ENCODE measurements at places on chromosomes 2 and 18.

GRCh38 chr18:64409511-64409910, 260.6 kb upstream of the LINC00305 start:
- no peak for DNase-seq

- no peak for DNase-seq
Measured at GRCh38 chr18:49834258-49834657, 20.9 kb upstream of the ACAA2 start.

DNA sequence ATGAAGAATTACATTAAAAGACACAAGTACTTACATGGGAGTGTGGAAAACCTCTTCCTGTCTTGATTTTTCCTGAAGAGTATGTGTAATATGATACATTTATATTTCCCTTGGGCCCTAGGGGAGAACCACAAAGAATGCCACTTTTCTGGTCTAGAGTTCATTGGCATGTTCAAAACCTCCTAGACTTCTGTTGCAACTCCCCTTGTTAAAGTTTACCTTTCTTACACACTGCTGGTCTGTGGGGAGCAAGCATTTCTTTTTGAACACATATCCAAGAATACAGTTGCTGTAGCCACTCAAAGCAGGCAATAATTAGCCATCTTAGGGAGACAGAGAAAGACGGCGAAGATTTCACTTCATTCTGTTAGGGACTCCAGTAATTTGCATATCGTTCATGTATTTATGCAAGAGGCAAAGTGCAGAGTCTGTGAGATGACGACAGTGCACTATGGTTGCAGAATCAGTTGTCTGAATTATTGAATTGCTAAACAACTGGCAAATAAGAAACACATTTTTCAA, 103.5 kb downstream of the NOL4 start:
- DNase-seq: no peak

DNA sequence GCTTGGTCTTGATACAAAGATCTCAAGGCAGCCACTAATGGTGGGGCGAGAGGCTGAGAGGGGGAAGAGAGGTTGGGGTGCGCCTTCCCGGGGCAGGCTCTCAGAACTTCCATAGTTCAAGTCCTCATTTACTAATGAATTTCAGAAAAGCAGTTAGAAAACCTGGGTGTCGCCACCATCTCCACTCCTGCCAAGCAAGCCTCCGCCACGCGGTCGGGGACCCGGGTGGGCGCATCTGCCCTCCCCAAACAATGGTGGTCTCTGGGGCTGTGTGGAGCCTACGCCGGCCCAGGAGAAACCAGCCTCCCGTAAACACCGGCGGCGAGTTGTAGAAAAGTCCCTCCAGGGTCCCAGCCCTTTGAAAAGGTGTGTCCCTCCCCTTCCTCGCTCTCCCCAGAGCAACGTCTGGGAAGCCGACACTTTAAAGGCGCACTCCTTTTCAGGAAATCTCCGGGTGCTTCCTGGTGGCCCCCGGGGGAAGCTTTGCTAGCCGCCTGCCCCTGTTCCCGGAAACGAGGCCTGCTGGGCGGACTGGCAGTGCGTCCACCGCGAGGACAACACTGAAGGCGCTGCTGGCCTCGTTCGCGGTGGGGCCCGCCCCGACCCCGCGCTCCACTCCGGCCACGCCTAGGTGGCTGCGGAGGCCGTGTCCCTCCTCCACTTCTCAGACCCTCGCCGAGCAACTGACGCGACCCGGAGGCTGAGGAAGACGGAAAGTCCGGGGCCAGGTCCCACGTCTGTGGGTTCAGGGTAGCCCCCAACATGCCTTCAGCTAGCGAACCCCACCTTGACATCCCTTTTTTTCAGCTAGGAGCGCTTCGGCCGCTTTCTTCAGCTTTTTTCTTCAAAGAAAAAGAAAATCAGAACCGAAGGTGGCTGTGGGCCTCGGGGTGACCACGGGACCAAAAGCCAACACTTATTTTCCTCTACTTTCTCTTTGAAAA, 16.8 kb downstream of the EVX2 start:
- no peak for DNase-seq

DNA sequence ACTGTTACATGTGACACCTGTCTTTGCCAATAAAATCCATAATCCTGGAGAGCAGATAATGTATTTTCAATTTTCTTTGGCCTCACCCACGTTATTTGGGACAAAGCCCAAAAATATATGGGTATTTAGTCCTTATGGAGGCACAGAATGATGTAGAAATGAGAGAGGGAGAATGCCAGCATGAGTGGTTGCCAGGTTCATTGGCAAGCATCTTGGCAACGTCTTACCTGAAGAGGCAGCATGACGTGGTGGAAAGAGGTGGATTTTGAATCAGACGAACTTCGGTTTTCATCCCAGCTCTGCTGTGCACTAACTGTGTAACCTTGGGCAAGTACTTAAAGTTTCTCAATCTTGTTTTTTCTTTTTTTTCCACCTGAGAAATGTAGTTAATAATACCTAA, 969.6 kb upstream of the PIK3C3 start:
- no peak for DNase-seq

GRCh38 chr2:70984576-70985282, 6.3 kb downstream of the ANKRD53 start:
- peak; percentile 90 for DNase-seq

DNA sequence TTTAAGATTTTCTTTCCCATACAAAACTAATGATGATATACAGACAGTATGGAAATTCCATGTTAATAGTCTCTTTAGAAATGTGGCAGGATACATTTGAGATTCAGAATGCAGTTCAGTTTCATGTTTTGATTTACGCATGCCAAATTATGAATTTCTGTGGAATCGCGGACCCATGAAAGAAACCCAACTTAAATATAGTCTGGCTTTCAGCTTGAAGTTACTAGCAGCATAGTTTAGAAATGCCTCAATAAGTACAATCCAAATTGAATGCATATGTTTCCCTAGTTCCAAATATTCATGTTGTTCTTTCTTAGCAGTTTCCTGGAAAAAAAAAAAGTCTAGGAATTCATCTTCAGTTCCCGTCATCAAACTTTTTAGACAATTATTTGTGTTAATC, 164.1 kb upstream of the RASGRP3 start:
- no peak for DNase-seq

DNA sequence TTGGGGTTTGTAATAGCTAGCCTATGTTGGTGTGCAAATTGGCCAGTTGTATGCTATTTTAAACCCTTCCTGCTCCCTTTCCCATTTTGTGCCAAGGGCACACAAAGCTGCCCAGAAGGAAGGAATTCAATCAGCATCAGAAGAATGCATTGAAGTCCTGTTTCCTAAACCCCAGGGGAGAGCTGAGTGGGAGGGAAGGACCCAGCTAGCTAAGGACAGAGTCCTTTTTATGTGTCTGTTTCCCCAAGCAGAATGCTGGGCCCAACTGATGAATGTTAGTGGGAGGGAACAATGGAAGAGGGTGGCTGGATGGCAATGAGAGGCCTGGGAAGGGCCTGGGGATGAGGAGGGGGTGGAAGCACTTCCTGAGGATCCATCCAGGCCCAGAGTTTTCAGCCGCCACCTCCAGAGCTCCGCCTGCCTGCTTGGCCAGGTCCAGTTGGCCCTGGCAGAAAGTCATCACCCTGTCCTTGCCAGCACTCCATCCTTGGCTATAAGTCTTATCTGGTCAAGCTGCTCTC, 32.7 kb downstream of the MEX3C start:
- no peak for DNase-seq

DNA sequence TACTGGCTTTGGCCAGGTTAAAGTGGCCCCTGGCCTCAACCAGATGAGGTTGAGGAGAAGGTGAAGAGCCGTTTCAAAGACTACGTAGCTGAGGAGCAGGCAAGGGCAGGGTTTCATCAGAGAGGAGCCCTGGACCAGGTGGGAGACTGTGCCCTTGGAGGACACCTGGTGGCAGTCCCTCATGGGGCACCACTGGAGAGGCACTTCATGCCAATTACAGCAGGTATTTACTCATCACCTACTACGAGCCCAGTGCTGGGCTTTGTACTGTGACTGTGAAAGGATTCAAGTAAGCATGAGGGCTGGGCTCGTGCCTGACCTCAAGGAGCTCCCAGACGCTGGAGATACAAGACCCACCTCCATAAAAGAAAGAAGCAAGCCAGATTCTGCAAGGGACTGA, 37.6 kb downstream of the SMAD7 start:
- peak; percentile 64 for DNase-seq

- no peak for DNase-seq
Measured at GRCh38 chr18:63564561-63564960, 22.4 kb downstream of the SERPINB12 start.

DNA sequence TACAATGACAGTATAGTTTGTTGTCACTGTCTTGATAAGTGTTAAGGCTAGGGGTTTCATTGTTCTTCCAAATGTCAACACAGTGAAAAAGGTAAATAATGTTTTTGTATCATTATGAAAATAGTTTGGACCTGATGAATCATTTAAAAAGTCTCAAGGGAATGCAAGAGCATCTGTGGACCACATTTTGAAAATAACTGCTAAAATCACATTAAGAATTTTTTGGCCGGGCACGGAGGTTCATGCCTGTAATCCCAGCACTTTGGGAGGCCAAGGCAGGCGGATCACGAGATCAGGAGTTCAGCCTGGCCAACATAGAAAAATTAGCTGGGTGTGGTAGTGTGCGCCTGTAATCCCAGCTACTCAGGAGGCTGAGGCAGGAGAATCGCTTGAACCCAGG, 10.3 kb downstream of the SCN1A start:
- DNase-seq: no peak

DNA sequence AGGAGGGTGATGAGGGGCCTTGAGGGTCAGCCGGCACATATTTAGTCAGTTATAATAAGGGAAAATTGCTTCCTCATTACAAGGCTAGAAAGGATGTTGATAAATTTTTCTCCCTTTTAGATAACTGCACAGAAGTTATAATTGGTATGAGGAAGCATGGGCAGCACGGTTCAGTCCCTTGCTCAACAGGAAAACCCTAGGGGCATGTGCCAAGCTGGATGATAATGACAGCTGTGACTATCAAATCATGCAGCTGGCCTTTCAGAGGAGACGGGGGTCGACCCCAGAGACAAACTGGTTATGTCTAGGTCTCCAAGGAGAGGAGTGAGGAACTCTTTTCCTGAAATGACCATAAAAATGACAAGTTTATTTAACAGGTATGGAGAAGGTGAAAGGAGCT, 448.1 kb upstream of the VRK2 start:
- DNase-seq: no peak

DNA sequence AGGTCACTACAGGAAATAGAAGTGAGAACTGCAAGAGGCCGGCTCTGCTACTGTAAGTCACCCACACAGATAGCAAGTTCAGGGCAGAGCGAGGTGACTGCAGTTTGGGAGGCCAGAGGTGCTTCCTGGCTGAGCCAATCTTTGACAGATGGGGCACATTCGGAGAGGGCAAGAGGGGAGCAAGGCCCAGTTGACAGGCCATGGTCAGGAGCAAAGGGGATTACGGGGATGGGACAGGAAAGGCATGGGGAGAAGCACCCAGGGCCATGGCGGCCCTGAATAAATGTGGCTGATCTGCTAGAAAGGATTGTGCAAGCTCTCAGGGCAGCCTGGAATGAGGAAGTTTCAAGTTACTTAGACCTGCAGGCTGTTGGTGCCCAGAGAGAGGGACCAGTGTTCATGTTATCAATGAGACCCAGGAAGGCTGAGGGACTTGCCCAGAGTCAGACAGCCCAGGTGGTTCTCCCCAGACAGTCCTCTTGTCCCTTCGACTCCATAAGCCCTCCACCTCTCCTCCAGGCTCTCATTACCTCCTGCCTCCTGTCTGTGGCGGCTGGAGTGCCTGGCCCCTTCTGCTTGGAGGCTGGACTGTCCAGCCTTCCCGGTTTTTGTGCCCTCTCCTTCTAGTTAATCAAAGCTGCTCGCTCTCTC, 123.3 kb downstream of the CTIF start:
- DNase-seq: no peak

DNA sequence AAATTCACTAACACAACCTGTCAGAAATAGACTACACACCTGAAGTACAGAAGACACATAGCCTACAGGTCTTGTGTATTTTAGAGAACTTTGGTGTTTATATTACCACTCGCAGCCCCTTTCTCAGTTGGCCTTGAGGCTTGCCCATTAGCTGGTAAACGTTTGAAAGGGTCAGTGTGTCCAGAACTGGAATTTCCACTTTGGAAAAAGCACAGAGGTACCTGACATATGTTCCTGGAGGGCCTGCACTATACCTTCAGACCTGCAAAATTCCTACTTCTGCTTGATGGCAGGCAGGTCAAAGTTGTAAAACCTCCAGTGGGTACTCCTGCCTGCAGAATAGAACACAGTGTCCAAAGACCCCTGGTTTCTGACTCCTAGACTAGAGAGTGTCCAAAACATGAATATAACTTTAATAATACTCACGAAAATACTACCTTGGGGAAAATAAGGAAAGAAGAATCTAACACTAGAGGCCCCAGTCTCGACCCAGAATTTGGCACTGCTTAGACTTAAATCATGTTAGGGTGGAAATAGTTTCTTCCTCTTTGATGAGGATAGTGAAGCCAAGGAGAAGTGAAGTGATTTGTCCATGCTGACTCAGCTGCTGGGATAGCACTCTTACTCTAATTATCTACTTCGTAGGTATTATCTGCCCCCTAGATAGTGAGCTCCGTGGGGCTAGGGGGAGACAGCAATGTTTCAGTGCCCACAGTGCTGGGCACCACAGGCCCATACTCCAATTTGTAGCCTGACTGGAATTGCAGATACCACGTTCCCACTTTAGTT, 2.8 kb downstream of the KCTD1 start:
- no peak for DNase-seq

GRCh38 chr18:40821596-40822243, 1133.3 kb upstream of the PIK3C3 start:
- no peak for DNase-seq

DNA sequence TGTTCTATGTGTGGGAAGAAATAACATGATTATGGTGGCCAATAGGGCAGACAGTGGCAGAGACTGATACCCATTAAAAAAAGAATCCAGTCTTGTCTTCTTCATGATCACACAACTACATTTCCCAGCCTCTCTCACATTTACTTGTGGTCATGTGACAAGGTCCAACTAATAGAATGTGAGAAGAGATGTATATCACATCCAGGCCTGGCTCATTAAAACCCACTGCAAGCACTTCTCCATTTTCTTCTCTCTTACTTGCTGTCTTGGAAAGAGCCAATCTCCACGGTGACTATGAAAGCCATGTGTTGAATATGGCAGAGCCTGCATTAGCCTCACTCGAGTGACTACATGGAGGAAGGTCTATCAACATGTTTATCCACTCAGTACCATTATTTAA, 306.2 kb upstream of the ZEB2 start:
- no peak for DNase-seq

Measured in activated CD4-positive, alpha-beta T cell treated with anti-CD3 and anti-CD28 coated beads for 48 hours (primary cell).